ENCODE measurements at places on chromosomes 4 and X.

- no peak for DNase-seq
These were observed 1.0 kb downstream of the ACSL1 start for GRCh38 chr4:184824776-184825084.

GRCh38 chr4:31088600-31089230, 368.5 kb downstream of the PCDH7 start:
- no peak for DNase-seq

DNA sequence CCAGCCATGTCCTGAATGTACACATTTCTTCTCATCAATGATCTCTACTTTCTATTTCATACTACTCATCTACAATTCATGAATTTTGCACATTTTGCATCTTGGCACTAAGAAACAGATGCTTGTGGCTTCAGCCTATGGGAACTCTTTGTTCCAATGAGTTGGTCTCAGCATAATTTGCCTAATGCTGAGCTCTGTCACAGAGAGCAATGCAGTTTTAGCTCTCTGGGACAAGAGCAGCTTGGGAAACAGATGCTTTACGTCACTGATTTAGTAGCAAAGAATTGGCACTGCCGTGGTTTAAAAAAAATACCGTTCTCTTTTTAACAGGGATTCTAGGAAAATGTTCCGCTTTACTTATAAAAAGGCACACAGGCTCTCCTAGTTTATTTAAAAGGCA, 162.4 kb downstream of the WDFY3 start:
- DNase-seq = no peak

DNA sequence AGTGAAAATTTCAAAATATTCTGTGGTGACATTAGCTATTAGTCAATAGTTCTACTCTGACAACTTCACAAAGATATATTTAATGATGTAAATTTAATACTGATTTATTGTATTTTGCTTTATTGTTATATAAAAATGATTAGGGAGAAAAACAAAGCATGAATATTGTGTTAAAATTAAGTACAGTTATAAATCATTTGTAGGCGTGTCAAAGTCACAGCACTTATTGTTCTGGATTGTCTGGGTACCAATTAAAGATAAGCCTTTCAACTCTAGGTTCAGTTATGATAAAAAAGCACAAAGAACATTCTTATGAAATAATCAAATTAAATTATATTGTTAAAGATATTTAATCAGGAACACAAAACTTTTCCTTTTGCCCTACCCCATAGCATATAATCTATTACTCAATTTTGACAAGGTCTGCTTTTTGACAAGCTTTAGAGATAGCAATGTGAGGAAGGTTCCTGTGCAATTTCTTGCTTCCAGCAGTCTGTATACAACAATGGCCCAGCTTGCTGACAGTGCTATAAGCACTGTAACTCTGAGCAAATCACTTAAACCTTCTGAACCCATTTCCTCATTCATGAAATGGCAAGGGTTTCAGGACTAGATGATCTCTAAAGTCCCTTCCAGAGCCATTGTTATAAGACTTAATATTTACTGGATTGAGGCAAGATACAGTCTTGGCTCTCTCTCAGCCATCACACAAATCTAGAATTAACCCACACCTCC, 910.3 kb upstream of the LCORL start:
- no peak for DNase-seq

DNA sequence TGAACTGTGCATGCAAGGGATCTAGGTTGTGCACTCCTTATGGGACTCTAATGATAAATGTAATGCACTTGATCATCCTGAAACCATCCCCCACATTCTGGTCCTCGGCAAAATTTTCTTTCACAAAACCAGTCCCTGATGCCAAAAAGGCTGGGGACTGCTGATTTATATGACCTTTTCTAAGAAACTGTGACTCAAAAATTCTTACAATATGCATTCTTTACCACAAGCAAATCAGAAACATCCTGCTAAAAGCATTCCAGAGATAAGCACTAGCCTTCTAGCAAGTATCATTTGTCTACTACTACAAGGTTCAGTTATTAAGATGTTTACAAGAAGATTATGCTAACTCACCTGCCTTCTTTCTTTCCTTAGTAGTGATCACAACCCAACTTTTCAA, 166.5 kb upstream of the PCDH7 start:
- DNase-seq = no peak

GRCh38 chrX:84189125-84189524, 1.1 kb upstream of the RPS6KA6 start:
- no peak for DNase-seq

- no peak for DNase-seq
These were observed 59.3 kb downstream of the MAML3 start for GRCh38 chr4:140094438-140095420.

DNA sequence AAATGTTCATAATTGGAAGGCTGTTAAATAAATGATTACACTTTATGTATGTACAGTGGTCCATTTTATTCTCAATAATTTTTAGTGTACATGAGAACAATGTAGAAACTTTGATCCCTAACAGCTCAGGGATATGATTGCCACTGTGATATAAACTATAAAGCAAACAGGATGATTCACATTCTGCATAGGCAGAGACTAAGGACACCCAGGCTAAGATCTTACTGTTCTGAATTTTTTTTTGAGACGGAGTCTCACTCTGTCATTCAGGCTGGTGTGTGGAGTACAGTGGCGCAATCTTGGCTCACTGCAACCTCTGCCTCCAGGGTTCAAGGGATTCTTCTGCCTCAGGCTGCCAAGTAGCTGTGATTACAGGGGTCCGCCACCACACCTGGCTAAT, 186.6 kb downstream of the PDGFC start:
- no peak for DNase-seq

DNA sequence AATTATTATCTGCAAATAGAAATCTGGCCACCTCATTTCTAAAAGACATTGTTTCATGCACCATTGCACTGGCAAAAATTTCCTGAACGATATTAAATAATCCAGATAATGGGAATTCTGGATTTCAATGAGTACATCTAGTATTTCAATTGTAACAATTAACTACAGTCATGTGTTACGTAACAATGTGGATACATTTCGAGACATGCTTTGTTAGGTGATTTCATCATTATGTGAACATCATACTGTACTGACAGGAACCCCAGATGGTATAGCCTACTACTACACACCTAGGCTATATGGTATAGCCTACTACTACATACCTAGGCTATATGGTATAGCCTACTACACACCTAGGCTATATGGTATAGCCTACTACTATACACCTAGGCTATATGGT, 14.8 kb downstream of the LAMTOR3 start:
- DNase-seq = no peak

DNA sequence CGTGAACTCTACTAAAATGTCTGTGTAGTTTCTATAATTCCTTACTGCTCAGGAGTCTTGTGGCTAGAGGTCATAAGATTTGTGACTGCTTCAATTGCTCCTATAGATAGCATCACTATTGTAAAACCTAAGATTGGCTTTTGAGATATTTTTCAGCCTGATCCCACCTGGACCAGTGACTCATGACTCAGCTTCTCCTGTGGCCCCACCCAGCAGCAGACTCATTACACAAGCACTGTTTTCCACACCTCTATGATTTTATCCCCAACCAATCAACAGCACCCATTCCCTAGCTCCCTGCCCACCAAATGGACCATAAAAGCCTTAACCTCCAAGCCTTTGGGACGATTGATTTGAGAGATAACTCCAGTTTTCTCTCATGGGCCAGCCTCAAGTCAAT, 1157.0 kb upstream of the INTU start:
- DNase-seq = no peak

- no peak for DNase-seq
These were observed 34.6 kb downstream of the KLHL15 start for GRCh38 chrX:23992431-23992830.

GRCh38 chr4:24810871-24811631, 15.7 kb downstream of the SOD3 start:
- DNase-seq = no peak

- no peak for DNase-seq
These were observed 2.2 kb downstream of the RP2 start for GRCh38 chrX:46838974-46839480.

DNA sequence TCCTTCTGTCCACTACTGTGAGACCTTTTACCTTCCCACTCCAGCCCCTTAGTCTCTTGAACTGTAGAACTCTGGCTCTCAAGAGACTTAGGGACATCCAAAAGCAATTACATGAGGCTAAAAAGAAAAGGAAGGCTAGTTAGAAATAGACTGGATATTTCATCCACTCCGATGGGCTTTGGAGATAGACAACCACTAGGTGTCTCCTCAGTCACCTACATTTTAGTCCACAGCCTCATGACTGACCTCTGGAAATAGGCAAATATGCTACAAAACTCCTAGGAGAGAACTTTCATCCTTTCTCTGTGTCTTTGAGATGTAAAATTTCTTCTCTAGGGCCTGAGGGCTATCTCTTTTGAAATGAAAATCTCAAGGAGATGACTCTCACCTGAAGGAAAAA, 45.1 kb upstream of the LAMP2 start:
- peak; percentile 8 for DNase-seq

GRCh38 chr4:144463236-144463635, 182.7 kb upstream of the HHIP start:
- no peak for DNase-seq

DNA sequence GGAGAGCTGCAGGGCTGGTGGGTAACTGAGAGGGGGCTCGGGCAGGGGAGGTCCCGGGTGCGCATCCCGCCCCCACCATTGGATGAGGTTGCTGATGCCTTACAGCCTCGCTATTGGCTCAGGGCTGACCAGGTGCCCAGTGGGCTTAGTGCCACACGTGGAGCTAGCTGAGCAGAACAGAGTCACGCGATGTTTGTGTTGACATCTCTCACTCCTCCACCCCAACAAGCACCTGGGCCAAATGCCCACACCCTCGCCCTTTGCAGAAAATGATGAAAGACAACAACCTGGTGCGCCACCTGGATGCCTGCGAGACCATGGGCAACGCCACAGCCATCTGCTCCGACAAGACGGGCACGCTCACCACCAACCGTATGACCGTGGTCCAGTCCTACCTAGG, 31.8 kb downstream of the ATP2B3 start:
- DNase-seq = no peak

GRCh38 chrX:136710325-136710951, 62.5 kb downstream of the CD40LG start:
- DNase-seq = no peak

- DNase-seq = no peak
These were observed 73.2 kb downstream of the FAM53A start for GRCh38 chr4:1610791-1611500.

- DNase-seq = peak; percentile 30
These were observed 17.4 kb downstream of the IRAK1 start for GRCh38 chrX:154002215-154002719.
